ENCODE measurements at places on chromosomes 3 and 15.

- DNase-seq: no peak
Measured at GRCh38 chr15:94722024-94722636, 490.8 kb downstream of the MCTP2 start.

GRCh38 chr3:191476066-191476772 lies 15.3 kb downstream of the PYDC2 start:
- no peak for DNase-seq

DNA sequence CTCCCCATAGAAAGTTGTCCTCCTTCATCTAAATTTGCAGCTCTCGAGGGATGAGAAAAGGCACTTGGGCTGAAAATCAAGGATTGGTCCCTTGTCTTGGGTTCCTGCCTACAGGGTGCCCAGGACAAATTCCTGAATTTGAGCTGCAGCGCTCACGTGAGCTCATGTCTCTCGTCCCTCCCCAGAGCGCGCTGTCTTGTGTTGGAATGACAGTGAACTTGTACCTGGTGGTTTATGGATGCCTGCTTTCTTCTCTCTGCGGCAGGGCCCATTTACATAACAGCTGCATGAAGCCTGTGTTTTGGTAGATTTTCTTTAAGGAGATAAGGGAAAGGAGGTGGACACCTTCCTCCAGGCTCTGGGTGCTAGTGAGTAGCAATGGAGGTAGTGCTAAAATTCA lies 4.3 kb downstream of the RYR3 start:
- DNase-seq: no peak

- DNase-seq: no peak
Measured at GRCh38 chr15:93179072-93179471, 90.1 kb upstream of the RGMA start.

- no peak for DNase-seq
Measured at GRCh38 chr3:149820183-149820582, 7.2 kb downstream of the RNF13 start.

DNA sequence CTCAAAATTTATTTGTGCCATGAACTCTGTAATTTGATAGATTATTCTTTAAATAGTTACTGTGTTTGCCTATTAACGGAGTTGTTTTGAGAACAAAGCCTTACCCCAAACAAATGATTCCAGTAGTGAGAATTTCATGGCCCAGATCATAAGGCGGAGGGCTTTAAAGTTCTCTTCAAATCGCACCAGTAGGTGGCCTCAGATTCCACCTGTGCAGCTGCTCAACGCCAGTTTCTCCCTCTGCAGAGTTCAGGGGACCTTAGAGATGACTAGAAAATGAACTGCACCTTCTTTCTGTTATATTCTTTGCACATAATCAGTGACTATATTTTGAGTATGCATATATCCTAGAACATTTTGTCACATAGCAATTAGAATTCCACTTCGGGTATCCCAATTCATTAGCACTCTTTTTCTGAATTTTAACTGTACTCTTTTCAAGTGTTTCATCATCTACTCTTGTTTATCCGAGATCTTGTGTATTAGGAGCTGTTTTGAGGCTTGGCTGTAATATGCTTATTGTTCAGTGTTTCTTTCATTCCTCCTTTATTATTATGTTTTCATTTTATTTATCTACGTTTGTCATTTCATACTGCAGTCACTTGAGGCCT lies 232.6 kb upstream of the CHRM5 start:
- DNase-seq: no peak

Data from liver (tissue), 10 donors.